SK-N-SH (cell line): ENCODE measurements at places on chromosomes 11 and 22.

- DNase-seq = no peak
These were observed 87.1 kb downstream of the ABTB2 start for GRCh38 chr11:34270711-34271110.

DNA sequence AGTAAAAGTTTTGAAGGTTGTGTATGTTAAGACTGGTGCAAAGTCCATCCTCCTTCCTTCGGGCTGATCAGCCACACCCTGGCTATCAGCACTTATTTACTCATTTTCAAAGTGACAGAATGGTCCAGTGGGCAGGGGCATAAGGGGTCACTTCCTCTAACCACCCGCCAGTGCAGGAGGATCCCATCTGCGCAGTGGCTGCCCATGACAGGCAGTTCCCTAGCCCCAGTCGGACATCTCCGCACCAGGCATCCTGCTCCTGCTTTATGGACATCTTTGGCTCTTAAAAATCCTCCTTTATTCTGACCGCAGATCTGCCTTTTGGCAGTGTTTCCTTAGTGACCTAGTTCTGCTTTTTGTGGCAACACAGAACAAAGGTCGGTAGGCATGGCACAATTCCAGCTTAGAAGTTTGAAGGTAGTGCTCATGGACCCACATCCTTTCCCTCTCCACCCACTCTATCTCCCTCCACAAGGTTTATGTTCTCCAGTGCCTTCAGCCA lies 55.9 kb downstream of the BMAL1 start:
- DNase-seq = no peak

GRCh38 chr22:24697621-24698082 lies 76.9 kb downstream of the PIWIL3 start:
- DNase-seq = no peak

DNA sequence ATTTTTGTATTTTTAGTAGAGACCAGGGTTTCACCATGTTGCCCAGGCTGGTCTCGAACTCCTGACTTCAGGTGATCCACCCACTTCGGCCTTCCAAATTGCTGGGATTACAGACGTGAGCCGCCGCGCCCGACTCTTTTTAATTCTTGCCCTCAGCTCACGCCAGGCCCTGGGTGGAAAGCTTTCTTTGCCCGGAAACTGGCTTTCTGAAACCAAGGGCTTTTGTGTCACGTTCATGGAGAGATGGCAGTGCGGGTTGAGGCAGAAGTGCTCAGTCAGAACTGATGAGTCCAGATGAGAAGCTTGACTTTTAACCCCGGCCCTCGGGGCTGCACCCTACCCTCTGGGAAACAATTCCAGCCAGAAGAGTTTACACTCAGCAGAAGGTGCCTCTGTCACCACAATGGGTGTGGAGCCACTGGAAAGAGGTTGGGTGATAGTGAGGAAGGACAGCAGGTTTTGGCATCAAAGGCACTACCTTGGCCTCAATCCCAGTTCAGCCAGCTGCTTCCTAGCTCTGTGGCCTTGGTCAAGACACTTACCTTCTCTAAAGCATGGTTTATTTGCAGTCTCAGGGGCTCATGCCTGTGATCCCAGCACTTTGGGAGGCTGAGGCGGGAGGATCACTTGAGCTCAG lies 890 bp upstream of the ARFGAP3 start:
- DNase-seq = no peak

DNA sequence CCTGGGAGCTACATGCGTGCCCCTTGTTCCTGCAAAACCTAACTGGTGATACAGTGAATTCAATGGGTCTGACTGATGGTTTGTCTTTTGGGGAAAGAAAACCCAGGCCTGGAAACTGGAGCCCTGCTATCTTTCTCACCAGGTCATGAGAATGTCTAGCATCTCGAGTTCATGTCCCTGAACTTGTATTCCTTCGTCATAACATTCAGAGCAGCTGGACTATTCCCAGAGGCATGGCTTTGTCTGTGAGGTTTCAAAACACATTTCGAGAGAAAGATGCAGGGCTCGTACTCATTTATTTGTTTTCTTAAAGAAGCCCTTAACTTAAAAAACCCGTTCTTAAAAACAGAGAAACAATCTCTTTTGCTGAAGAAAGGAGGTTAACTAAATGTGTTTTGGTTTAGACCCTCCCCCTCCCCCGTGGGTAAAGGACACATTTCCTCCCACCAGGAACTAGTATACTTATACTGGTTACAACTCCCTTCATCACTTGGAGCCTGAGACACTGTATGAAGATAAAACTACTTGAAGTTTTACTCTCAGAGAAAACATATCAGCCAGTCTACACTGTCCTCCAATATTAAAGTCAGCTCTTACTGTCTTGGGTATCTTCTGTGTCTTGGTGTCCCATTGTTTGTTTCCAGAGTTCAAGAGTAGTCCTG lies 43.2 kb downstream of the ME3 start:
- no peak for DNase-seq

GRCh38 chr11:125382314-125382791 lies 113.7 kb downstream of the FEZ1 start:
- DNase-seq = no peak

GRCh38 chr11:110434952-110435779 lies 5.4 kb downstream of the FDX1 start:
- no peak for DNase-seq
